ENCODE measurements at places on chromosomes 16 and 17.

- DNase-seq = no peak
Observed at GRCh38 chr17:83012868-83013778, 66.3 kb upstream of the METRNL start.

- DNase-seq = no peak
Observed at GRCh38 chr17:42772945-42773289, 332 bp upstream of the VPS25 start.

DNA sequence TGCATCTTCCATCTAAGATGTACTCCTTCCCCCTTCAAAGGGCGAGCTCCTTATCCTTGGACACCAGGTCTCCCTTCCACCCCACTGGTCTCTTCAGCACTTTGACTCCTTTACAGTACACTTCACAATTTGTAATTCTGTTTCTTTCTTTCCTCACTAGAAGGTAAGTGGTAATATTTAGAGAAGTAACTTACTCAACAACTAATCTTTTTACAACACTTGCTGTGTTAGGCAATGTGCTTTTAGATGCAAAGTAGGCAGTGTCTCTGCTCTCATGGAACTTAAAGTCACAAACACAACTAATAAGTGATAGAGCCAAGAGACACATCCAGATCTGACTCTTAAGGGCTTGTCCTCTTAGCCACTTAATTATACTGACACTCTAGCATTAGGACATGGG is 6.4 kb downstream of the SIAH1 start:
- DNase-seq = no peak

DNA sequence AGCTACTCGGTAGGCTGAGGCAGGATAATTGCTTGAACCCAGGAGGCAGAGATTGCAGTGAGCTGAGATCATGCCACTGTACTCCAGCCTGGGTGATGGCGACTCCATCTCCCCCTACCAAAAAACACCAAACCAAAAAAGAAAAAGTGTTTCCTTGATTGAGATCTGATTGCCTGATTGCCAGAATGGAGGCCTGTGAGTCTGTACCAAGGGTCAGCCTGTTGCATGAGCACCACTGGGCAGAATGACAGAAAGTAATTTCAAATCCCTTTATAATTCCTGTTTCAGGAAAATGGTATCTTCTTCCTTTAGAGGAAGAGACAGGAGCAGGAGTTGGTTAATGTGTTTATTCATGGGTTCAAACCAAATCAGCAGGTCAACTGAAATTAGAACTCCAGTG is 8.5 kb downstream of the UBN1 start:
- DNase-seq = no peak

GRCh38 chr17:4969047-4969550 is 1.5 kb upstream of the SPAG7 start:
- peak; percentile 82 for DNase-seq

DNA sequence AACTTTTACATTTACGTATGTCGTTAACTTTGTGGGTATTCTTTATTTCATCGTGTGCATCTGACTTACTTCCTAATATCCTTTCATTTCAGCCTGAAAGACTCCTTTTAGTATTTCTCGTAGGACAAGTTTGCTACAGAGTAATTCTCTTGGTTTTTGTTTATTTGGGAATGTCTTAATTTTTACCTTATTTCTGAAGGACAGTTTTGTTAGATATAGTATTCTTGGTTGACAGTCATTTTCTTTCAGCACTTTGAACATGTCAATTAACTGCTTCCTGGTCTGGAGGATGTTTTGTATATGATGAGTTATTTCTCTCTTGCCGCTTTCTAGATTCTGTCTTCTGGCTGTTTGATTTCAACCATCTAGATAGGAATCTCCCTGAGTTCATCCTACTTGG is 109.2 kb upstream of the NACA2 start:
- no peak for DNase-seq

- no peak for DNase-seq
Observed at GRCh38 chr17:83151442-83152226, 72.2 kb downstream of the METRNL start.

- DNase-seq = no peak
Observed at GRCh38 chr16:22291860-22292318, 5.3 kb upstream of the POLR3E start.

- DNase-seq = no peak
Observed at GRCh38 chr17:74981318-74981978, 6.0 kb upstream of the CDR2L start.

DNA sequence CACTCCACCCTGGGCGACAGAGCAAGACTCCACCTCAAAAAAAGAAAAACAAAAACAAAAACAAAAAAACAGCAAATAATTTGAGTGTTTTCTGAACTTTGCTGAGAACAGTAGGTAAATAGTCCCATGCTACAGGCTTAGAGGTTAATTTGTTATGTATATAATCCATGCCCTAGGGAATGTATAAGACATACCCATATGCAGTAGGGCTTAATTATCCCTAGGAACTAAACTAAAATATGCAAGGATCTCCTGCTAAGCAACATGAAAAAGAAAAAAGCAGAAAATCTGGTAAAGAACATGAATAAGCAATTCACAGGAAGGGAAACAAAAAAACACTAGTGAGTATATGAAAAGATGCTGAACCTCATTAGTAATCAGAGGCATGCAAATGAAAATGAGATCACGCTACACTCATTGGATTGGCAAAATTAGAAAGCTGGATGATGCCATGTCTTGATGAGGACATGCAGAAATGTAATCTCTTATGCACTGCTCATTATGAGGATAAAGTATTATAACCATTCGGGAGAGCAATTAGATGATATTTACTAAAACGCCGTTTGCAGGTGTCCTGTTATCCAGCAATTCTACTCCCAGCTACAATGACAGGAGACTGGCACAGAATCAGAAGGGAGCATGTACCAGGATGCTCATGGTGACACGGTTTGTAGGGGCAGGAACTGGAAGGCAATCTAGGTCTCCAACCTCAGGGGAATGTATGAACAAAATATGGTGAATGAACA is 5.6 kb downstream of the KCTD13 start:
- DNase-seq = no peak

GRCh38 chr16:48367441-48368049 is 17.7 kb downstream of the SIAH1 start:
- no peak for DNase-seq

GRCh38 chr16:84751241-84751640 is 51.4 kb downstream of the USP10 start:
- DNase-seq = no peak

GRCh38 chr16:66245072-66245471 is 121.4 kb upstream of the CDH5 start:
- no peak for DNase-seq

- no peak for DNase-seq
Observed at GRCh38 chr16:2826591-2827373, 3.3 kb upstream of the ZG16B start.

- DNase-seq = no peak
Observed at GRCh38 chr17:15496735-15497670, 29.6 kb upstream of the CDRT4 start.

Data from kidney epithelial cell (primary cell).